Regular cardiac myocyte (primary cell): ENCODE measurements at places on chromosomes 16 and 17. TPM values are rescaled to one million over a fixed set of nuclear protein-coding genes. Genes with fewer than 3 reads are reported as not detected.

The KRTAP9-2 gene
- total RNA-seq, result not detected in 2 replicates

The ACLY gene
- 184 and 301 TPM in 2 replicates for total RNA-seq

The CDH3 gene
- 0.38 and 1.1 TPM in 2 replicates for total RNA-seq

The KRTAP9-4 gene
- total RNA-seq, result not detected in 2 replicates

The ACSM2A gene
- total RNA-seq, result under 0.01 TPM in 1 of 2 replicates, not detected in the other

The CCL16 gene
- total RNA-seq, result not detected in 2 replicates

The GNG13 gene
- not detected in 2 replicates for total RNA-seq

The FBXL16 gene
- under 0.01 TPM in 2 replicates for total RNA-seq

The ABCA3 gene
- 2.1 and 2.8 TPM in 2 replicates for total RNA-seq

The OSGIN1 gene
- total RNA-seq, result 1.1 and 1.3 TPM in 2 replicates

The OTOA gene
- total RNA-seq, result under 0.01 TPM in 1 of 2 replicates, not detected in the other

The SEC14L5 gene
- 0.28 TPM in 1 of 2 replicates, not detected in the other for total RNA-seq

The CDRT4 gene
- 0.28 and 1.3 TPM in 2 replicates for total RNA-seq

The FZD2 gene
- 14.8 and 17.8 TPM in 2 replicates for total RNA-seq

The STAC2 gene
- under 0.01 TPM in 2 replicates for total RNA-seq

The NCBP3 gene
- 15.8 and 21.1 TPM in 2 replicates for total RNA-seq

The KRTAP4-5 gene
- total RNA-seq, result not detected in 2 replicates

The BCO1 gene
- not detected in 2 replicates for total RNA-seq

The PHKB gene
- 58.7 and 110 TPM in 2 replicates for total RNA-seq

The MEAK7 gene
- total RNA-seq, result 27.9 and 29.7 TPM in 2 replicates

The WFDC1 gene
- total RNA-seq, result 3.3 and 10.7 TPM in 2 replicates

The NPIPB2 gene
- 2.0 and 3.8 TPM in 2 replicates for total RNA-seq

The CFAP119 gene
- total RNA-seq, result 1.4 and 2.7 TPM in 2 replicates

The SLC38A8 gene
- total RNA-seq, result not detected in 2 replicates

The KIF2B gene
- not detected in 2 replicates for total RNA-seq

The TTLL6 gene
- total RNA-seq, result under 0.01 TPM in 1 of 2 replicates, not detected in the other

The CORO1A gene
- 0.28 and 3.3 TPM in 2 replicates for total RNA-seq

The CRHR1 gene
- total RNA-seq, result not detected in 2 replicates

The EDC4 gene
- 32.7 and 59.4 TPM in 2 replicates for total RNA-seq

The PRSS22 gene
- total RNA-seq, result under 0.01 TPM in 1 of 2 replicates, not detected in the other

The DNAI2 gene
- total RNA-seq, result not detected in 2 replicates

The TBX6 gene
- total RNA-seq, result 0.19 and 0.28 TPM in 2 replicates

The KRT39 gene
- 0.28 TPM in 1 of 2 replicates, not detected in the other for total RNA-seq

The MGRN1 gene
- 22.8 and 25.9 TPM in 2 replicates for total RNA-seq

The KRT28 gene
- not detected in 2 replicates for total RNA-seq

The TBC1D26 gene
- under 0.01 TPM in 1 of 2 replicates, not detected in the other for total RNA-seq

The PTX4 gene
- 0.19 TPM in 1 of 2 replicates, not detected in the other for total RNA-seq

The KIAA0753 gene
- 7.6 and 9.4 TPM in 2 replicates for total RNA-seq

The UMOD gene
- total RNA-seq, result not detected in 2 replicates

The C17orf100 gene
- total RNA-seq, result 0.38 and 0.56 TPM in 2 replicates

The PRPSAP2 gene
- total RNA-seq, result 51.0 and 51.8 TPM in 2 replicates

The EVI2B gene
- total RNA-seq, result under 0.01 TPM in 1 of 2 replicates, not detected in the other

The NHLRC4 gene
- total RNA-seq, result 1.5 and 3.4 TPM in 2 replicates

The TP53TG3C gene
- 0.19 and 1.4 TPM in 2 replicates for total RNA-seq

The FAM83G gene
- total RNA-seq, result 18.6 and 24.2 TPM in 2 replicates

The SYCE1L gene
- total RNA-seq, result 0.85 TPM in 1 of 2 replicates, not detected in the other

The TLCD3B gene
- total RNA-seq, result 0.19 TPM in 1 of 2 replicates, not detected in the other

The IRF8 gene
- 0.19 TPM in 1 of 2 replicates, not detected in the other for total RNA-seq

The ADAP2 gene
- total RNA-seq, result 7.9 and 12.1 TPM in 2 replicates

The OR1A1 gene
- total RNA-seq, result not detected in 2 replicates

The HOXB9 gene
- under 0.01 and 0.19 TPM in 2 replicates for total RNA-seq

The RBL2 gene
- total RNA-seq, result 29.7 and 61.2 TPM in 2 replicates

The ZG16 gene
- total RNA-seq, result not detected in 2 replicates

The LLGL1 gene
- 33.3 and 36.2 TPM in 2 replicates for total RNA-seq

The ZC3H18 gene
- total RNA-seq, result 9.6 and 22.6 TPM in 2 replicates

The SMYD4 gene
- 7.3 and 7.9 TPM in 2 replicates for total RNA-seq

The KRTAP3-2 gene
- not detected in 2 replicates for total RNA-seq

The C1QTNF8 gene
- total RNA-seq, result not detected in 2 replicates

The BRIP1 gene
- total RNA-seq, result 5.4 and 13.0 TPM in 2 replicates
